NCI-H187 treated with DMSO at 0.1 percent for 48 hours (cell line): ENCODE measurements at places on chromosomes 16 and 17.

- DNase-seq = no peak
These were observed 1.1 kb downstream of the MT1E start for GRCh38 chr16:56626685-56627084.

DNA sequence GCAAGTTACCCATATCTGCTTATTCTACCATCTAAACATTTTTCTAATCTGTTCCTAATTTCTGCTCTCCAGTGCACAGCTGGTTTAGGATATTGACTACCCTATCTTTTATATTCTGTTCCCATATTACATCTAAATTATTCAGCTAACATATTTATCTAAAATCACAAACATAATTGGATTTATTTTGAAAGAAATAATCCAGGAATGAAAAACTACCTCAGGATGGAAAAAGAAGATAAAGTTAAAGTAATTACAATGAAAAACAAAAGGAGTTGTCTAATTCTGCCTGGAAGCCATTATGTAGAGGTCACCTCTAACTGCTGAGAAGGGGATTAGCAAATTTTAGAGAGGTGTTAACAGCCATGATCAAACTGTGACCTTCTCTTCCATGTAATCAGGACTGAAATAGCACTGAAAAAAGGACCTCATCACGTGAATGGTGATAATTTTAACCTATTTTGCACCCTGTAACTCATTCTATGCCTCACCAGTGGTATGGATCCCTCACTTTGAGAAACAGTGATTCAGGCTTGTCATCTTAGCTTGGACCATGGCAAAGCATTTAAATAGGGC is 653.3 kb downstream of the CDH11 start:
- no peak for DNase-seq

GRCh38 chr17:34609210-34609609 is 29.8 kb downstream of the TMEM132E start:
- DNase-seq = no peak

DNA sequence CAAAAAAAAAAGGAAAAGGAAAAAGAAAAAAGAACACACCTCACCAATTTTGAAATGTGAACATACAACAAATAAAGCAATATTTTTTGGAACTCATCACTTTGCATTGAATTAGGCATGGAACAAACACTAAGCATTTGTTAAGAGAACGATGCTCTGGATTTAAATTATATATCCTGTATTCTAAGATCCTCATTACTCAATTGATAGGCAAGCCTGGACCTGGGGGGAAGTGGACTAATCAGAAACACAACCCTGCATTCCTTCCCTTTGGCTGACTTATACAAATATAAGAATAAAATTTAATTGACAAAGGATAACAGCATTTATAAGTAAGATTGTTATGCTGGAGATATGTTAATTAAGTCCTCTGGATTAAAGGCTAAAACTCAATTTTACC is 2.2 kb downstream of the GJC1 start:
- no peak for DNase-seq

- no peak for DNase-seq
These were observed 189.4 kb downstream of the RAB11FIP4 start for GRCh38 chr17:31580706-31581490.

DNA sequence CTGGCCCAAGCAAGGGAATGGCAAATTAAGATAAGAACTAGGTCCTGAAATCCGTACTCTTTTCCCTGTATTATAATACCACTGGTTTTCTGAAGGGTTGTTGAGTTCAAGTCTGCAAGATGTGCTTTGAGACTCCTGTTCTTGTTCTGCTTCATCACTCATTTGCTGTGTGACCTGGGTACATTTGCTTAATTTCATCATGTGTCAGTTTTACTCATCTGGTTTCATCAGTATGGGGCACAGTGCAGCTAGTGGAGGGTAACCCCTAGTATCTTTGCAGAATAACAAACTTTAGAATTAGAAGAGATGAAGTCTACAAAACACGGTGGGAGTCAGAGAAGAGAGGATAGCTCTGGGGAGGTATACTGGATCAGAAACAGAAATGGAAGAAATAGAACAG is 21.9 kb upstream of the EFCAB13 start:
- DNase-seq = no peak

DNA sequence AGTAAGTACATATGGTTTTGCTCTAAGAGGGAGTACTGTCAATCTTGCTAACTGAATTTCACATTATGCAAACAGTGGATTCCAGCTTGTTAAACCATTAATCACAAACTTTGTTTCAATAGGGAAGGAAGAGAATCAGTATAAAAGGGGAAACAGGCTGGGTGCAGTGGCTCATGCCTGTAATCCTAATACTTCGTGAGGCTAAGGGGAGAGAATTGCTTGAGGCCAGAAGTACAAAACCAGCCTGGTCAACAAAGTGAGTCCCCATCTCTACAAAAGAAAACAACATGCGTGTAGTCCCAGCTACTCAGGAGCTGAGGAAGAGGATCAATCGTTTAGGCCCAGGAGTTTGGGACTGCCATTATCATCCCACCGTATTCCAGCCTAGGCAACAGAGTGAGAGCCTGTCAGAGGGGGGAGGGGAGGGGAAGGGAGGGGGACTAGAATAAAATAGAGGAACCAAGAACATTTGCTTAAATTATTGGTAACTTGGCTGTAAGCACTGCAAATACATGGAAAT is 65.7 kb downstream of the FBXL20 start:
- DNase-seq = no peak

DNA sequence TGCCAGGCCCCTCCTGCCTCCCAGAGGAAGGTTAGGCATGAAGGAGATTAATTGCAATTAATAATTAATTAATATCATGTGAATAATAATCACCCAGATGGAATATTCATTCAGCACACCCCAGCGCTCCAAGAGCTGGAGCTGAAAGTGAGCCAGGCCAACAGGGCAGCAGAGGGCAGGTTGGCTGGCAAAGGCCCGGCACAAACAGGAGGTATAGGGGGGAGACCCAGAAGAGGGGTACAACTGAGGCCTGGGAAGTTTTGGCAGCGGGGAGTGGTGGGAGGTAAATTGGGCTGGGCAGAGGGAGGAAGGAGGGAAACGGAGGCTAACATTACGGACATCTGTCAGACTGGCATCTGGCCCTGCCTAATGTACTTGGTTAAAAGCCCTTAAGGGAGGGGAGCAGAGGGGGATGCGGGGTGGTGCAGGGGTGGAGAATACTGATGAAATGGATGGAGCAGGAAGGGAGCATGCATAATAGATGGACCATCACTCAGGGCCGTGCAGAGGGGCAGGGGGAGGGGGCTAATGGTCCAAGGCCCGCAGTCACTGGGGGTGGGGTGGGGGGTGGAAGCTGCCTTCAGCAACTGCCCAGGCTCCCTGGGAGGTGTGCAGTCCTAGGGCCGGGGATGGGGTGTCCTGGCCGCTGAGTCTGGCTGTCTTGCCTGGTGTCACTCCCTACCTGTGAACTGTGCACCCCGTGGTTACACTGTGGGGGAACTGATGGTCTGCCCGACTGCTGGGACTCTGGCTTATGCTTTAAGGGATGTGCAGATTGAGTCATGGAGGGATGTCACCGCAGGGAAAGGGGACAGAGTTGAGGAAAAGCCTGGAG is 1.9 kb downstream of the ADAM11 start:
- no peak for DNase-seq

DNA sequence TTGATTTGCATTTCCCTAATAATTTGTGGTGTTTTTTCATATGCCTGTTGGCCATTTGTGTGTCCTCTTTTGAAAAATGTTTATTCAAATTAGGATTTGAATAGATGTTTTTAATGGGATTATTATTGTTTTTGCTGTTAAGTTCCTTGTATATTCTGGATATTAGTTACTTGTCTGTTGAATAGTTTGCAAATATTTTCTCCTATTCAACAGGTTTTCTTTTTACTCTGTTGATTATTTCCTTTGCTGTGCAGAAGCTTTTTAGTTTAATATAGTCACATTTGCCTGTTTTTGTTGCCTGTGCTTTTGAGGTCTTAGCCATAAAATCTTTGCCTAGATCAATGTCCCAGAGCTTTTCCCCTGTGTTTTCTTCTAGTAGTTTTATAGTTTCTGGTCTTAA is 9.6 kb downstream of the GDE1 start:
- DNase-seq = no peak

- DNase-seq = no peak
These were observed 729 bp upstream of the CLTC start for GRCh38 chr17:59619035-59619297.

DNA sequence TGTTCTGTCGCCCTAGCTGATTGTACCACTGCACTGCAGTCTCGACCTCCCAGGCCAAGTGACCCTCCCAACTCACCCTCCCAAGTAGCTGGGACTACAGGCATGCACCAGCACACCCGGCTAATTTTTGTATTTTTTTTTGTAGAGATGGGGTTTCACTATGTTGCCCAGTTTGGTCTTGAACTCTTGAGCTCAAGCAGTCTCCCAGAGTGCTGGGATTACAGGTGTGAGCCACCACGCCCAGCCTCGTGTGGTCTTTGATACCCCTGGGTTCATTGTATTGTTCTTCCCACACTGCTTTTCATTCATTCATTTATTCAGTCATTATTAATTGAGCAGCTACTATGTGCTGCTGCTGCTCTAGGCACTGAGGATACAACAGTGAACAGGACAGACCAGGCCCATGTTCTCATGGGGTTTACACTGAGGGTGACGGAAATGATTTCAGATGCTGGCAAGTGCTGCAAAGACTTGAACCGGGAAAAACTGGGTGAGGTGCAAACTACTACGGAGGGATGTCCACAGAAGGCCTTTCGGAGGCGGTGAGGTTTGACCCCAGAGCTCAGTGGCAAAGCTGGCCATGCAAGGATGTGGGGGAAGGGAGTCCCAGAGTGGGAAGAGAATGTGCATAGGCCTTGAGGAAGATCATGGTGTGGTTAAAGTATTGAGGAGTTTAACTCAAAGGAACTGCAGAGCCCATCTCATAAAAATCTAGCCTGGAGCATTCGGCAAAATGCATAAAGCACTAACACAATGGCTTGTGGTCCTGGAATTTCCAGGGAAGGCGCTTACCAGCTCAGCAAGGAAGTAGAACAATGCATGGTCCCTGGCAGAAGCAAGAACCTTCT is 10.9 kb downstream of the ABCC1 start:
- DNase-seq = no peak

DNA sequence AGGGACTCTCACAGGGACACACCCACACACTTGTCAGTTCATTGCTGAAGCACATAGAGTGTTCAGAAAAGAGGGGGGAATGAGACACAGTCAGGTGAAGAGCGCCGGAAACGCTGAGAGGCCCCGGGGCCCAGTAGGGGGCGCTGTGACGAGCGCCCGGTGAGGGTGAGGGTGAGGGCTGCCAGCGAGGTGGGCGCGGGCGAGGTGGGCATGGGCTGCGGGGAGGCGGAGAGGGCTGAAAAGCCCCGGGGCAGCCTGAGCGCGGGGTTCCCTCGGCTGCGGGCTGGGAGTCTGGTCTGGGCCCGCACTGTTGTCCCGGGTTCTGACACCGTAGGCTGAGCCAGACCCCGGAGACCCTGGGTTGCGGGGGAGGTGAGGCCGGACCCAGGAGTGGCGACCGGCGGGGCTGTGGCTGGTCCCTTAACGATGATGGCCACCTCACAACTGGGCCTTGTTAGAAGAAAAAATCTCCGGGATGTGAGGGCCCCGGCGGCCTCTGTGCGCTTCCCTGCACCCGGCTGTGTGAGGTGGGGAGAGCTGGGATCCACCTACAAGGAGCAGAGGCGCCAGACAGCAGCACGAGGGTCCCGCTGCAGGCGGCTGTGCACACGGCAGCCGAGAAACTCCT is 91.4 kb downstream of the C16orf78 start:
- no peak for DNase-seq
